ENCODE measurements at places on chromosomes 3 and 15.

DNA sequence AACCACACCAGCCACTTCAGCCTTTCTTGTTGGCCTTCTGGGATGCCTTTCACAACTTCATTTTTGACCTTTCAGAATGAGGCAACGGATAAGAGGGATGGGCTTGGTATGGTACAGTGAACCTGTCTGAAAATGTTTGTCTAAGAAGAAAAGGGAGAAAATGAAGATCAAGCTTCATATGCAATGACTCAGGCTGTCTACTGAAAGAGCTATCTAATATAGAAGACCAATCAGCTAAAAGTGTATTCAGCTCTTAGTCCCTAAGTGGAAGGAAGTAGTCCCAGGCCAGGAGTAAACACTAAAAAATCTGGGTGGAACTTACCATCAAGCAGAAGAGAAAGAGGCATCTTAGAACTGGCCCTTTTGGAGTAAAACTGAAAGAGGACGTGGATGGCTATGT, 12.2 kb upstream of the UPK1B start:
- no peak for DNase-seq

GRCh38 chr3:40079203-40079846, 230.2 kb upstream of the EIF1B start:
- peak; percentile 83 for DNase-seq

DNA sequence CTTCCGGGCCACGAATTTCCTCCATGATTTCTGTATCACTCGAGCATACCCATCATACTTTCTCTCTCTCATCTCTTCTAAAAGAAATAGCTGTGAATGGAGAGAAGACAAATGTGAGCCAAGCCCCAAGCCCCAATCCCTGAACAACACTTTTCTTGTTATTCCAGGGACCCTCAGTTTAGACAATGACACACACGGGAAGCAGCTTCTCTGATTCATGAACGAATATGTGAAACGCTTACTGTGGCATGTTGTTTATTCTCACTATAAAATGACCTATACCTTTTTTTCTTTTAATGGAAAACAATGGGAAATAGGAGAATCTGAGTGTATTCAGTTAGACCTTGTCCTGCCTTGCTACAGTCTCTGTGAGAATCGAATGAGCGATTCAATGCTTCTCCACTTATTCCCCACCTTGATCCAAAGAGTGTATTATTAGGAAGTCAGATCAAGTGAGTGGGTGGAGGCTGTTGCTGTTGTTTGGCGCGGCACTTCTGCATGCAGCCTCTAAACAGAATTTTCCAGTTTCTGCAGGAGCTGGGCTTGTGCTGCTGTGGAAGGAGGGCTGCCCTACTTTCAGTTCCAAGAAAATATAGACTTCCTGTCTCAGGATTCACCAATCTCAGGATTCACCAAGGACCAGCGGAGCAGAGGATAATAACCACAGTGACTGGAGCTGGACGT, 32.4 kb upstream of the LDHAL6B start:
- no peak for DNase-seq

GRCh38 chr3:64867224-64867623, 179.4 kb upstream of the ADAMTS9 start:
- no peak for DNase-seq

DNA sequence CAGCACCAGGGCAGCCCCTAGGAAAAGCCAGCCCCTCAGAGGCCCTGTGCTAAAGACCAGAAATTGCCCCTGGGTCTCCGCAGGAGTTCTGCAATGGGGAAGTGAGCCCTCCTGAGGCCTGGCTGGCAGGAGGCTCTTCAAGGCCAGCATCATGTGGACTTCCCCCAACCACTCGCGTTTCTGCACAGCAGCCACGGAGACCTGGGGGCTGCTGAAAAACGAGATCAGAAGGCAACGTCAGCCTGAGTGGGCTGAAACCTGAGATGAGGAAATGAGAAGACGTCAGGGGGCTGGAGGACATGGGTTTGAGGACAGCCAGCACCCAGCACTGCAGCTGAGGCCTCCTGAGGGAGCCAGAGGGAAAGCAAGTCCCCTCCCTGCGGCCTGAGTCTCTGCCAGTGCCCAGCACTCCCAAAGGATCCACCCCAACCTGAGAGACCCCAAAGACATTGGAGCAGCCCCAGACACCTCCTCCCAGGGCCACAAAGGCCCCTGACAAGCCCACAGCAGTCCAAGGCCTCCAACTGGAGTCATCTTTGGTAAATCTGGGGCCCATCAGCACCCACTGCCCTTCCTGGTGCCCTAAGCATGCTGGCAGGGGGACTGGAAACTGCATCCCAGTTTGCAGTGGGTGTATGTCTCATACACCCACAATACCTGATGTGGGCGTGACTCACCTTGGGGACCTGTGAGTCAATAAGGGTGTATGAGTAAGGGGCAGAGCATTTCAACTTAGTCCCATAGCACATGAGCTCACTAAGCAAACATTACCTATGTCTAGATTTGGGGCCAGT, 29.2 kb upstream of the CYP11A1 start:
- peak; percentile 93 for DNase-seq

DNA sequence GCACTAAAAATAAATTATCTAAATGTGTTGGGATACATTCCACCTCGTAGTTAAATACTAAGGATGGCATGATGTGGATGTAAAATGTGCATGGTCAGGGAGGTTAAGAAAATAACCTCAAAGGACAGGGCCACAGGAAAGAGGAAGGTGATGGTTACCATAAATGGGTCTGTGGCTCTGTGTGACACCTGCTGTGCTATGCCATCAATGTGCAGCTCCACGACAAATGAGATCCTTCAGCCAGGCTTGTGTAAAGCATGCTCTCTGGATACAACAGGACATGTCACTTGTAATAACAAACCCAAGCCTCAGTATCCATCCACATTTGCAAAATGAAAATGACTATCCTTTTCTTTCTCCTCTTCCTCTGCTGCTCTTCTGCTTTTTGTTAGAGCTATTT, 456.7 kb upstream of the RASGRP1 start:
- no peak for DNase-seq

- no peak for DNase-seq
Observed at GRCh38 chr15:49471733-49472132, 48.7 kb downstream of the FGF7 start.

DNA sequence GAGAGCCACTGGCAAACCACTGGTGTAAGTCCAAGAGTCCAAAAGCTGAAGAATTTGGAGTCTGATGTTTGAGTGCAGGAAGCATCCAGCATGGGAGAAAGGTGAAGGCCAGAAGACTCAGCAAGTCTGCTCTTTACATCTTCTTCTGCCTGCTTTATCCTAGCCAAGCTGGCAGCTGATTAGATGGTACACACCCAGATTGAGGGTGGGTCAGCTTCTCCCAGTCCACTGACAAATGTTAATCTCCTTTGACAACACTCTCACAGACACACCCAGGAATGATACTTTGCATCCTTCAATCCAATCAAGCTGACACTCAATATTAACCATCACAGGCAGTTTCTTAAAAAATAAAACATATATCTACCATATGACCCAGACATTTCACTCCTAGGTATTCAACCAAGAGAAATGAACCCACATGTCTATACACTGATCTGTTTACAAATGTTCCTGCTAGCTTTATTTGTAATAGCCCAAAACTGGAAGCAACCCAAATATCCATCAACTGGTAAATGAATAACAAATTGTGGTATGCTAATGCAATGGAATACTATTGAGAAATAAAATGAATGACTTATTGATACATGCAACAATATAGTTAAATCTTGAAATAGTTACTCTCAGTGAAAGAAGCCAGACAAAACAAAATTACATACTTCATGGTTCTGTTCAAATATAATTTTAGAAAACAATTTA, 373.8 kb downstream of the ZNF385D start:
- no peak for DNase-seq

- no peak for DNase-seq
Observed at GRCh38 chr15:25939122-25939521, 76.0 kb upstream of the ATP10A start.

DNA sequence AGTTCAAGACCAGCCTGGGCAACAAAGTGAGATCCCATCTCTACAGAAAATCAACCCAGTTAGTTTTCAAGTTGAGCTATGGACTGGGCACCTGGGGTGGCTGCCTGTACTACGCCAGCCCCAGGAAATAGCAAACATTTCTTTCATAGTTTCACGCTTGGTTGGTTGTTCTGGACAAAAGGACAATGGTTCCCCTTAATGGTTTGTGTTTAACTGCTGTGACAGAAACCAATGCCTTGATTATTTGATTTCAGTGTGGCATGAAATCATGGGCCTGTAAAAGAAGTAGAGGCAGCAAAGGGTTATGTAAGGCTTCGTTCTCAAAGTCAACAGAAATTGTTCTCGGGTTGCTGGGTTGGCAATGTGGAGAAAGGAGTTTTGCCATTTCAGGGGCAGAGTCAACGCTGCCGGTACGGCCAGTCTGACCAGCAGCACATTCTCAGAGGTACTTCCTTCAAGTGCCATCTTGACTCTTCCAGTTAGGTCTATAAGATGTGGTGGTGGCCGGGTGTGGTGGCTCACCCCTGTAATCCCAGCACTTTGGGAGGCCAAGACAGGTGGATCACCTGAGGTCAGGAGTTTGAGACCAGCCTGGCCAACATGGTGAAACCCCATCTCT, 12.7 kb downstream of the LCMT2 start:
- no peak for DNase-seq

- DNase-seq: no peak
Observed at GRCh38 chr3:21914451-21914850, 163.4 kb upstream of the ZNF385D start.

DNA sequence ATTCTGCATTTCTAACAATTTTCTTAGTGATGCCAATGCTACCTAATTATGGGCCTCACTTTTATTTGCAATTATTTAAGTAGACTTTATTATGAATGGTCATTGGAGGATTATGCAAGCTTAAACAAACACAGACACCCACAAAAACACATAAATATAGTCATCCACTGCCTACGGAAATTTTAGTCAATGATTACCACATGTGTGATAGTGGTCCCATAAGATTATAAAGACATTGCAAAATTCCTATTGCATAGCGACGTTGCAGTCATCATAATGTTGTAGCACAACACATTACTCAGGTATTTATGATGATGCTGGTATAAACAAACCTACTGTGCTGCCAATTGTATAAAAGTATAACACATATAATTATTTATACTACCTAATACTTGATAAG, 247.8 kb upstream of the ALCAM start:
- DNase-seq: no peak

DNA sequence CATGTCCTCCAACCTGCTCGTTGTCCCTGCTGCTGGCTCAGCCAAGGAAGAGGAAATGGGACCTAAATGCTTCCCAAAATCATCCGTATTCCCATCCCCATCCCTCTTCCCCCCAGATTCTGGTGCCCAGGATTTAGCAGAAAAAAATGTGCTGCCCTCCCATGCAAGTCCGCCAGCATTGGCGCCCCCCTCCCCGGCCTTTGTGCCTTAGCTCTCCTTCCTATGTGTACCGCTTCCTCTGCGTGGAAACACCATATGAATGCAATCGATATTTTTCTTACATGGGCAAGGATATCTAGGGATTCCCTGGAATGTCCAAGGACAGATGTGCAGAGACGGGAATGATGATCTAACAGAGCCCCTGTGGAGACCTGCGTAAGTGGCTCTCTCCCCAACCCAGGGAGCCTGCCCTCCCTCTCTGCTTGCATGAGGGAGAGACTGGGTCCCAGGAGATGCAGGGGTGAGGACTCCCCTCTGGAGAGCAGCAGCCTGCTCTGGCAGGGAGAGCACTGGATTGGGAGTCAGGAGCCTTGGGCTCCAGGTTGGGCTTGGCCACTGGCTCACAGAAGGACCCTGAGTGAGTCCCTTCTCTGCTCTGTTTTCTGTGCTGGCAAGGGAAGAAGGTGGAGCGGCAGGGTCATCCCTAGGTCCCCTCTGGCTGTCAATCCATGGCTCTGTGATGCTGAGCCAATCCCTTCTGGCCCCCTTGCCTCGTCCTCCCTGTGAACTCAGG, 227.2 kb downstream of the XXYLT1 start:
- no peak for DNase-seq

GRCh38 chr3:155843569-155843968, 10.7 kb downstream of the SLC33A1 start:
- DNase-seq: no peak

GRCh38 chr3:50297896-50298725, 1.1 kb downstream of the HYAL3 start:
- no peak for DNase-seq

DNA sequence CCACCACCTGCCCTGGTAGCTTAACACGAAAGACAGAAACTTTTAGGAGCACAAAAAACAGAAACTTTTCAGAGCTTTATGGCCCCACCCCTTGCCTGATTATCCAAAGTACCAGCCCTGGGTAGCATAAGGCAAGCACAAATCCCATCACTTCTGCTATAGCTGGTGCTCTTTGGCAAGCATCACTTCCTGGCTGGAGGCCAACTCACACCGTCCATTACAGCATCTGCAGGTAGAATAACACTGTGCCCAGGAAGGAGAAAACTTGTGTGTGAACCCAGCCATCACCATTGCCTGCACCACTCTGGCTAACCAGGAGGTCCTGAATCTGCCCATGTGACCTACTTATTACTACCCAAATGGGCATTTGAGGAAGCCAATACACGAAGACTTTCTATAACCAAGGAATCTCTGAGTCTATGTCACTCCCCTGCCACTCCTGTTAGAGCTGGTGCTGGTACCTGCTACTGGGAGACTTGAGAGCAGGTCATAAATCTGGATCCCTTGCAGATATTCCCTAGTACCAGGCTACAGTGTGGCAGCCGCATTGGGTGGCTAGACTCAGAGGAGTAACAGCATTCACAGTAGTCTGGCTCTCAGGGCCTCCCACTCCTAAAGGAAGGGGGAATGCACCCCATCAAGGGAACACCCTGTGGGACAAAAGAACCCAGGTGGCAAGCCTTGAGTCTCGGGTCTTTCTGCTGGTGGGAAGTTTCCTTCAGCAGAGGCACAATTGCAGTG, 73.3 kb upstream of the AKAP13 start:
- no peak for DNase-seq

DNA sequence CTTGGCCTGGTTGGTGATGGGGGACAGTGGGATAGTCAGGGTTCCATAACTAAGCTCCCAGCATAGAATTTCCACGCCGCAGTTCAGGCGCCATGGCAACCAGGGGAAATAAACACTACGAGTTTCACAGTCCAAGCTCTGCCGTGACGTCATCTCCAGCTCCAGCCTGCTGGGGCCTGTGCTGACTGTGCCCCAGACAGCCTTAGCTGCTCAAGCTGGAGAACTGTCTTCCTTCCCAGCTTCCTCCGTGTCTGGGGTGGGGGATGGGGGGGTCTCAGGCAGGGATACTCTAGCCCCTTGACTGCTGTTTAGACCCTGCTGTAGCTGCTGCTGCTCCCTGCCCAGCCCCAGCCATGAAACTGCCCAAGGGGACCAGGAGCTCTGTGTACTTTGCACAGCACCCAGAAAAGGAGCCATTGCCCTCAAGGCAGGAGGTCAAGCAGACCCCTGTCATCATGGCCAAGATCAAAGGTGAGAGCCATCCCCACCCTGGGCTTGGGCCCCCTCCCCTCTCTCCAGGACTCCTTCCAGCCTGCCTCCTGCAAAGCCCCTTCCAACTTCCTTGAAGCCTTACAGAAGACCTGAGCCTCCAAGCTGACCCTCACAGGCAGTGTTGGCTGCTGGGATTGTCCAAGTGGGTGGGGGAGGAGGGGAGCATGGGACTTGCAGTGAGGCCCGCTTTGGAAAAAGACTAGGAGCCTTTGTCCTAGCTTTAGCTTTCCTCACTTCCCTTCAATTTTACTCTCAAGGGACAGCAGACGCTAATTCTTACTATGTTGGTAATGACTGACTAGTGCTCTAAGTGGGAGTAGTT, 11.4 kb upstream of the CSPG4 start:
- DNase-seq: no peak
